Stimulated activated CD4-positive, alpha-beta T cell treated with anti-CD3 and anti-CD28 coated beads, Interleukin-1b, Interleukin-23, amount 100 ng/mL, for 24 hours (primary cell): ENCODE measurements at places on chromosomes 7 and 10.

GRCh38 chr10:31698181-31698830 is 230.3 kb downstream of the ARHGAP12 start:
- no peak for DNase-seq

GRCh38 chr7:20539201-20539600 is 76.3 kb upstream of the ABCB5 start:
- DNase-seq, result no peak

DNA sequence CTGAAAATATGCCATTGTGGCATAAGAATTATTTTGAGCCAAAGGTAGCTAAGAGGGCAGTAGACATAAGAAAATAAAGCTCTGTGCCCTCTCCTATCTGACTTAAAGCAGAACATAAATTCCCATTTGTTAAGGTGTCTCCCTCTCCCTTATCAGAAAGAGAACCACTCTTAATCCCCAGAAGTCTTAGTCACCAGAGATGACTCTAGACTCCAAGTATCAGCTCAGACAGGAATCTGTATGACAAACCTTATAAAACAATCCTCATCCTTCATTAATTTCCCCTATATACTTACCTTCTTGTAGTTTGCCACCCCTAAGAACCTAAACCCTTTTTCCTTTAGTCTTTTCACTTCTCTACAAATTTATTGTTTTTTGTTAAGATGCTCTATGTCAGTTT is 21.8 kb upstream of the PIP4K2A start:
- no peak for DNase-seq

- DNase-seq, result no peak
Measured at GRCh38 chr7:123879628-123880027, 34.7 kb downstream of the HYAL4 start.

- DNase-seq, result no peak
Measured at GRCh38 chr7:135977742-135978066, 545 bp upstream of the MTPN start.

DNA sequence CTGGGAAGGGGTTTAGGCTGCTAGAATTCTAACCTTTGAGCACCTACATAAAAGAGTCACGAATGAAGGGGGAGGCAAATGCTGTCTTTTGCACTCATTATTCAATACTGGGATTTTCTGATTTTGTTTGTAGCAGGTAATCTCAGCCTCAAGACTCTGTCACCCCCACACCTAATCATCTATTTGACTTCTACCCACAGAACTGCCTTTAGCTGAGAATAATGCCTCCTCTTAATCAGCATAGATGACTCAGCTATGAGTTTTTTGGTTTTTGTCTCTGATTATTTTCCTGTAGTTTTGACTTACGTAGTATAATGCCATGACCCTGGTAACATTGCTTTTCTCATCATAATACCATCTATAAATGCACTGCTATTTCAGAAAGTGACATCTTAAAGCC is 42.7 kb upstream of the CACNB2 start:
- no peak for DNase-seq

DNA sequence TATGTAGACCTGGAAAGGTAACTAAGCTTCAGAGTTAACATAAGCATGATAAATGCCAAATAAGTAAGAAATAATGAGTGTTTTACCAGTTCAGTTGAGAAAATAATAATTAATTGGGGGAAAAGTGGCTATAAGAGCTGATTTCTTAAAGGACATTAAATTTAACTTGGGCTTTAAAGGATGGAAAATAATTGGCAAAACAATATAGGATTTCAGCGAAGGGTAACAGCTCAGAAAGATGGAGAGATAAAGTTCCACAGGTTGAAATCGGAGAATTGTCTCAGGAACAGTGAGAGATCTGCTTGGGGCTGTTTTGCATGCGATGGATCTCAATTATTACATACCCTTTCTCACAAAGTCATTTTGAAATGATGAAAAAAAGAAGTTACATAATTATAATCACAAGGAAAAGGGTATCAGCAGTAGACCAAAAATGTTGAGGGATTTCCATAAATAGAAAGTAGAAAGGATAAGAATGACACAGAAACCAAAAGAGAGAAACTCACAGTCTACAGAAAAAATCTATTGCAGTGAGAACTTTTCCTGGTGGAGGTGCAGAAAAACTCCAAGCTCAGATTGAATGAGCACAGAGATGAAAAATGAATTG is 40.1 kb upstream of the ITGB8 start:
- DNase-seq, result no peak

DNA sequence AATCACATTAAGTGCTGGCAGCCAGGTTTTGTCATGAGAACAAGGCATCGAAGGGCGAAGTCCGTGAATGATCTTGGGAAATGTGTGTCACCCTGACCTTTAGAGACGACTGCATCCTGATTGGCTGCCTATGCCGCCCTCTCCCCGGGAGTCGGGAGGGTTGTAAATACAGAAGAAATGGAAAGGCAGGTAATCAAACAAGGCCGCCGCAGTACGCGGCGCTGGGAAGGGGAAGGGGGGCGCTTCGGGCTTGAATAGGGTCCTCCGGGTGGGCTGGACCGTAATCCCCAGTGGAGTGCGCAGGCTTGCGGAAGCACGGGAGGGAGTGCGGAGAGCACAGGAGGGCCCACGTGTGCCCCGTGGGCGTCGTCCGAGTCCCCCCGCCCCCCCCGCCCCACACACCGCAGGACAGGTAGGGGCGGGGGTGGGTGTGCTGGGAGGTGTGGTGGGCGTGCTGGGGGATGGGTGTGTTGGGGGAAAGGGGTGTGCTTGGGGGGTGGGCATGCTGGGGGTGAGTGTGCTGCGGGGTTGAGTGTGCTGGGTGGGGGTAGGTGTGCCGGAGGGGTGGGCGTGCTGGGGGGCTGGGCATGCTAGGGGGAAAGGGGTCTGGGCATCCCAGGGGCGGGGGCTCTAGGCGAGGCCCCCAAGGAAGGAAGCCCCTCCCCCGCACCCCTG is 169.4 kb downstream of the ARHGAP12 start:
- no peak for DNase-seq

DNA sequence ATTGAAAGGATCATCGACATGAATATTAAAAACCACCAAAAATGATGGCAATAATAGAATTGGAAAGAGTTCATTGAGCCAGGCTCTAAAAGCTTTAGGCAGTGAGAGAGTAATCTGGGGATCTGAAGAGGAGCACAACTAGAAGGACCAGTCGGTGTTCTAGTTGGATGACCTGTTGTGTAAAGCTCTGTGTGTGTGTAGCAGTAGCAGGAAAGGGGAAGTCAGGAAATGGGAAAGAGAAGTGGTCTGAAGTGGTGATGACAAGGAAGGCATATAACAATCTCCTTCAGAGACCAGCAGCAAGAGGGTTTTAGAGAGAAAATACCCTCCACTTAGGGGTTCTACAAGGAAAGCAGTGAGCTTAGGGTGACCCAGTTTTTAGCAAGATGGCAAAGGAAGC is 539.2 kb downstream of the HTR7 start:
- DNase-seq, result no peak

DNA sequence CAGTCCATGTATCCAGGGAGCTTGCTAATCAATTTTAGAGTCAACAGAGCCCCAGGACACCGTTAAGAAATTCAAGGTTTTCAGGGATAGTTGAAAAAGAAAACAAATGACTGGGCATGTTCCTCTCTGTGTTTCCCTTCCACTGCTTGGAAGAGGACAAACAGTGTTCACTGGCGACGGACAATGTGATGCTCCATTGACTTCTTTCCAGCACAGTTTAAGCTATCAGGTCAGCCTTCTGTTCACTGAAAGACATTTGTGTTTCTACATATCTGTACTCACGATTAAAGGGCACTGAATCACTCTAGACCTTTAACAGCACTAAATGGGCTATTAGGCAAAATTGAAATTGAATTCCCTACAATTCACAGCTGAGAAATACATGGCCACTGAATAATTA is 123.6 kb downstream of the RNLS start:
- DNase-seq, result no peak

DNA sequence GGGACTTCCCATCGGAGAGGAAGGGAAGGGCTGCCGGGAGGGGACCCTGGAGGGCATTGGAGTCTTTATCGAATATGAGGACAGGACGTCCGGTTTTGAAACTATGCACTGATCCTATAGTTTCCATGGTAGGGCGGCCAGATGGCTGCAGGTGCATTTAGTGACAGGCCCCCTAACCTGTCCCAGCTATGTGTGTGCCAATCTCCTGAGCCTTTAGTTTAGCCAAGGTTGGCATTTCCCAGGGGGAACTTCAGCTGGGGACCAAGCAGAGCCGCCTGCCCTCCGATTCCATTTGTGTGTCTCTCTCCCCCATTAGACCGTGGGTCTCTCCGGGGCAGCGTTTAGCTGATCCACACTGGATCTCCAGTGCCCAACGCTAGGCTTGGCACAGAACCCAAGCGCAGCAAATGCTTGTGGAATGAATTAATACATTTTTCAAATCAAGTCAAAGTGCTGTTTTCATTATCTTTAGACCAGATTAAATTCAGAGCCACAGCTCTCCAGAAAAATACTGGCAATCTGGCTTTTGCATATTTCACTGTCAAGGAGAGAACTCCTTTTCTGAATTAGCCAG is 19.9 kb downstream of the TMEM270 start:
- no peak for DNase-seq

GRCh38 chr7:1428941-1429501 is 30.2 kb downstream of the MICALL2 start:
- DNase-seq, result no peak

- no peak for DNase-seq
Measured at GRCh38 chr7:23467291-23467805, 2.9 kb downstream of the IGF2BP3 start.

- no peak for DNase-seq
Measured at GRCh38 chr7:2687881-2688318, at the start of gene AMZ1. AMZ1 (plus strand) TSS chr7:2688202; CDS start chr7:2700452, 12,250 bp downstream.

DNA sequence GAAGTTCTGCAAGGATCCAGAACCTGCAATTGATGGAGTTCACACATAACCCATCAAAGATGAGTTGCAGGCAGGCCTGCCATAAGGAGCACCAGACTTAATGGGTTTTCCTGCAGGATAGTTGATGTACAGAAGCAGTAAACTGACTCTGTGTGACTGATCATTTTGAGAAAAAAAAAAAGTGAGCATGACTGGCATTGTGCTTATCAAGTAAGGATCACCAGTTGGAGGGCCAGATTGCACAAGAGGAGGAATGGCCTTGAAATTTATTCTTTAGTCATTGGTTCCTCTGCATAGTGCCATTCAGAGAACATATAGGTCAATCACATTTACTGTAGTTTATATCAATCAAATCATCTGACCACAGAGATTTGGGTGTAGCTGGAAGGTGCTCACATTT is 3.8 kb downstream of the CYP3A43 start:
- no peak for DNase-seq

DNA sequence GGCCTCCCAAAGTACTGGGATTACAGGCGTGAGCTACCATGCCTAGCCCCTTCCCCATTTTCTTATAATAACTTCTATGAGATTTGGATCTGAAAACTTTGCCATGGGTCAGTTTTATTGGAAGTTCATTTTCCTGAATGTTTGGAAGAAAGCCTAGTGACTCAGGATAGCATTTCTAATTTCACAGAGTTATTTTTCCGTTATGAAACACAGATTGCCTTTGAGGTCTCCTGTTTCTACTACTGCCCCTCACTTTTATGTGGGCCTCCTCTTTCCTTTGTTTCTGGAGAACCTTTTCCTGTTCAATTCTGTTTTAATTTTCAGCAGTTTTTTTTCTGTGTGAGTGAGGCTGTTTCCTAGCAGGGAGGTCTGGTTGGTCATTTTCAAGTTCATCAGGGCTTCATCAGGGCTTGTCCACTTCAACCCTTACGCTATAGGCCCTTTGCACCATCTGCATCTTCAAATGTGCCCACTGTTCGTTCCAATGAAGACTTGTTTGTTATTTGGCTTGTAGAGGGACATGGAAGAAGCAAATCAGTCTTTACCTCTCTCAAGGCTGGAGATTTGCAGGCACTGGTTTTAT is 58.7 kb downstream of the BMPR1A start:
- DNase-seq, result no peak

GRCh38 chr10:48429309-48429708 is 122.8 kb downstream of the MAPK8 start:
- no peak for DNase-seq

DNA sequence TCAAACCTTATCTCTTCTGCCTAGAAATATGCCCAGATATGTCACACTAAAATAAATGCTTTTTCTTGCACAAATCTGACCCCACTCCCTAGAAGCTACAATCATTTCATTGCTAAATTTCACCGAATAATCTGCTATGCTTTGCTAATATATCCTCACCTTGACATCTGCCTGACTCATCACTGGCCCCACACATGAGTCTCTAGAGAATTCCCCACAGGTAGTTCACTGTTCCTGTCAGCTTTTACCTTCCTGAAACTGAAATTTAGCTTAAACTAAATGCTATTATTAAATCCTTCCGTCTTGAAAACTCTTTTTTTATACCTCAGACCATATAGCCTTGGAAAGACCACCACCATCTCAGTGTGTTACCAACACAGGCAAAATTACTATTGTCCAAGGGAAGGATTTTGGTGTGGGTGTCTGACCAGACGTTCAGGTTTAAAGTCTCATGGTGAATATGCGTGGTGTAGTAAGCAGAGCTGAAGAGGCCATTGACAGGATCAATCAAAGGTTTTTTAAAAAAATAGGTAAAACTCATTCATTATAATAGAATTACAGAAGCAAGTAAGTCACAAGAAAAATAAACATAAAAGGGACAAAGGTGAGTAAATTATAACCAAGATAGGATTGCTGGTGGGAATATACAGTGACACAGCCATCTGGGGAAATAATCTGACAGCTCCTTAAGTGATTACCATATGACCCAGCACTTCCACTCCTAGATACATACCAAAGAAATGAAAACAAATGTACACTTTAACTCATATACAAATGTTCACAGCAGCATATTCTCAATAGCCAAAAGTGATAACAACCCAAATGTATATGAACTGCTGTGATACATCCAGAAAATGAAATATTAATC is 173.5 kb downstream of the KMT2E start:
- no peak for DNase-seq

DNA sequence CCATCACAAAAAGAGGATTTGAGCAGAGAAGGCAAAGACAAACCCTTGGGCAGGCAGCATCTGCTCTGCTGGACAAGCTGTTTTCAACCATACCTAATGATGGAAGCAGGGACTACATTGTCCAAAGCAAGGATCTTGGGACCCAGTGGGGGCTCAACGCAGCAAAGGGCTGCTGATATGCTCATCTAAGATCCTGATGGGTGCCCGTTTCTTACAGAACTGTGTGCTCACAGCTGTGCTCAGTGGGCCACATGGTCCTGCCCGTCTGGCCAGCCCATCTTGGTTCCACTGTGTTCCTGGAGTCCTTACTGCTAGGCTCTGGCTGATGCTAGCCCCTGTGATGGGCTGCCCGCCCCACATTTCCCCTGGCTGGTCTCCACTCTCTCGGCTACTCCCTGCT is 36.1 kb downstream of the GPRIN2 start:
- DNase-seq, result no peak

GRCh38 chr10:14282276-14282675 is 48.4 kb downstream of the FRMD4A start:
- no peak for DNase-seq

DNA sequence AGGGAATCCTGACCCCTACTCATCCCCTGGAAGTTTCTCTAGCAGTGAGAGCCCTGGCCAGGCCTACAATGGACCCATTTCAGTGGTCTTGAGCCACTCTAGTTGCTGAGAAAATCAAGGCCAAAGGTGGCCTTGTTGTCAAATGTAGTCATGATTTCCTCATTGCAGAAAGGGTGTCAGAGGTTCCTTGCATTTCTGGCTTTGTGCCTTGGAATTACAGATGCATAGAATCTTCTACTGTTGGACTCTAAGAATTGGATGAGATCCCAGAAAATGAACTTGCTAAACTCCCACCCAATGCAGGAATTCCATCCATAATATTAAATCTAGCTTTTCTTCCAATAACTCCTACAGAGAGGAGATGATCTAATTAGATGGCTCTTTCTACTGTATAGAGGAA is 12.2 kb downstream of the CPA2 start:
- no peak for DNase-seq
